Activated T-helper 1 cell treated with anti-CD3 and anti-CD28 coated beads, Interleukin-2, amount 50 U/mL, for 16 hours (primary cell): ENCODE measurements at places on chromosomes 1 and 21.
A peak's percentile ranks its signal among the peaks of the same experiment; 100 is the strongest.

GRCh38 chr1:19381261-19381660, 69.1 kb downstream of the SLC66A1 start:
- DNase-seq: no peak

DNA sequence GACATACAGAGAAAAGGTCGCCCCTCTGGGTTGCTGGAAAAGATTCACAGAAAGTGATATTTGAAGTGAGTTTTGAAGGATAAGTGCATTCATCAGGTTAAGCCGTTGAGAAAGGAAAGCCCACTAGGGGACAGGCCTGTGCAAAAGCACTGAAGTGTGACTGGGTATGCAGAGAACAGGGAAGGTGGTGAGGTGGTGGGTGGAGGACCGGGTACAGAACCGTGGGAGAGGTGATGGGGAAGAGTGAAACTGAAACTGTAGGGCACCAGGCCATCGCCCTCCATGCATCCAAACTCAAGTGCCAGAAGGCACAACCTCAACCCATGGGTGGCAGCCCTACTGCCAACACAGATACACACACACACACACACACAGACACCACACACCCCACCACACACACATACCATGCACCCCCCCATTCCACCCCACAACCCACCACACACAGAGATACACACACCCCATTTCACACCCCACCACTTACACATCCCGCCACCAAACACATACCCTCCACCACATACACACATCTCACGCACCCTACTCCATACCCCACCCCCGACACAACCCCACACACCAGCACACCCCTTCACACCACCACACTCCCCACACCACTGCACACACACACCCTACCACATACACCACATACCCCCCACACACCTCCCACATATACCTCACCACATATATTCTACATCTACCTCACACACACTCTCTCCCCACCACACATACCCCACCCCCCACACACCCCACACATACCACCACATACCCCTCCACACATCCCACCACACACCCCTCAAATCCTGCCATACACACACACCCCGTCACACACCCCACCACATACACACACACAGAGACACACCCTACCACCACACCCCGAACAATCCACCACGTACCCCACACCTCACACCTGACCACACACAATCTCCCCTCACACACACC, 59.0 kb downstream of the TSEN15 start:
- no peak for DNase-seq

DNA sequence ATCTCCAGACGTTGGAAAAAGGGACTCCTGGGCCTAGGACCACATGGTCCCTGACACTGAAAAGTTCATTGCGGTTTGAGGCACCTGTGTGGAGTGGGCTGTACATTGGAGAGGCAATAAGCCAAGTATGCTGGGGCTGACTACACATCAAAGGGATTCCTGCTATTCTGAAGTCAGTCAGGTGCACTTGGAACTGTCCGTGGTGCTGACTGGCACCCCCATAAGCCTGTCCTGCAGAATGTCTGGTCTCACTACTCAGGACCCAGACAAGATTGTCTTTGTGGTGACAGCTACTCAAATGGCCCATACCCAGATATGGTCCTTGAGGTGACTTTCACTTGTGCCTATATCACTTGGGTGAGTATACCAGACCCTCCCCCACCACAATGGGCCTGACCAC, 150.6 kb downstream of the RWDD3 start:
- no peak for DNase-seq

- DNase-seq: no peak
Measured at GRCh38 chr1:33347650-33347992, 26.7 kb upstream of the A3GALT2 start.

DNA sequence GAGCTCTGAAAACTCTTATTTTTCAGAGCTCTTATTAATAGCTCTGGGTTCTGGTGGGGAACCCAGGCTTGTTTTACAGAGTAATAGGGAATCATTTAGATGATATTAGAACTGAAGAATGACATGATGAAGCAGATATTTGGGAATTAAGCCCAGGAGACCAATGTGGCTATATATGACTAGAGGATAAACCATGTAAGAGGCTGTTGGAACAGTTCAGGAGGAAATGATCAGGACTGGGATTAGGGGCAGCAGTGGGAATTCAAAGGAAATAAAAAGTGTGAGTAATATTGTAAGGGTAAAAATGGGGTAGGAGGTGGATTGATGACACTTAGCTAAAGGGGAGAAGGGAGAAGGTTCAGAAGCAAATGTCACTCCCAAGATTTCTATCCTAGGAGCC, 58.6 kb downstream of the GIPC2 start:
- no peak for DNase-seq

- peak; percentile 43 for DNase-seq
Measured at GRCh38 chr1:225866061-225866837, 15.9 kb downstream of the TMEM63A start.

GRCh38 chr1:155242805-155243358, 12.4 kb downstream of the ENTREP3 start:
- DNase-seq: no peak

DNA sequence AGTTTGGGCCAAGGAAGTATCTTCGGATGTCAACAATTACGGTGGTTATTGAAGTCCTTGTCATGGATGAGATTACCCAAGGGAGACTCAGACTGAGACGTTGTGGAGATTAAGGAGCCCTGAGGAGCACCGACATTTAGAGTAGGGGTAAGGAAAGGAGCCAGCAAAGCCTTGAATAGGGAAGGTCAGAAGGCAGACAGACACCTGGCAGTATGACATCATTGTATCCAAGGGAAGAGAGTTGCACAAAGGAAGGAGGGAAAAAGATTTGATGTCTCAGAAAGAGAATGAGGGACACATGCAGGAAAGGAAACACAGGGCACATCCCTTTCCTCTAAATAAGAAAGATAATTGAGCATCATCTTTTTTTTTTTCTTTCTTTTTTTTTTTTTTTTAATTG, 11.7 kb downstream of the LAMC2 start:
- DNase-seq: no peak

GRCh38 chr1:200960236-200960947, 63.1 kb downstream of the KIF21B start:
- DNase-seq: no peak

DNA sequence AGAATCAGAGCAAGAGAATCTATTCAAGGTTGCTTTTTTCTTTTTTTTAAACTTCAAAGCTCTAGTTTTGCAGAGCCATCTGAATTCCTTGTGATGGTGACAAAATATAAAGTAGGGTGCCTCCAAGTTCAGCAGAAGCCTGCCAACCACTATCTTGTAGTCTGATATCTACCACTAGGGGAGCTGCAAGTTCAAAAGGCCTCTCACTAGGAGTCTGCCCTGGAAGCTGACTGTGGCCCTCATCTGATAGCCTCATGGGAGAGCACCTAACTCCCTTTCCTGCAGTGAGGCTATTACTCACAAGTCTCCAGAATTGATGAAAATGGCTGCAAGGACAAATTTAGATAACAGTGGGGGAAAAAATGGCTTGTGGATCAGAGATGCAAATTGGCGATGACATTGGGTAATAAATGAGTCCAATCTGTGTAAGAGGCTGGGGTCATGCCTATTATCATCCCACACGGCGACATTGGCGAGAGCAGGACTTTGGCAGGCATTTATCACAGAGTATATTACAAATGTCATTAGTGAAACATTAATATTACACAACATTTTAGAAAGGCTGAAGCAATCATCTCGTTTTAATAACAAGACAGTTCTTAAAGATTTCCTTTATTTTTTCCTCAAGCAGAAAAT, 10.7 kb upstream of the ZP4 start:
- DNase-seq: no peak

- DNase-seq: no peak
Measured at GRCh38 chr1:199751962-199752687, 275.4 kb upstream of the NR5A2 start.

- no peak for DNase-seq
Measured at GRCh38 chr1:230806552-230806951, 59.4 kb downstream of the CAPN9 start.

GRCh38 chr1:182707122-182707521, 22.7 kb upstream of the RGS8 start:
- DNase-seq: no peak

DNA sequence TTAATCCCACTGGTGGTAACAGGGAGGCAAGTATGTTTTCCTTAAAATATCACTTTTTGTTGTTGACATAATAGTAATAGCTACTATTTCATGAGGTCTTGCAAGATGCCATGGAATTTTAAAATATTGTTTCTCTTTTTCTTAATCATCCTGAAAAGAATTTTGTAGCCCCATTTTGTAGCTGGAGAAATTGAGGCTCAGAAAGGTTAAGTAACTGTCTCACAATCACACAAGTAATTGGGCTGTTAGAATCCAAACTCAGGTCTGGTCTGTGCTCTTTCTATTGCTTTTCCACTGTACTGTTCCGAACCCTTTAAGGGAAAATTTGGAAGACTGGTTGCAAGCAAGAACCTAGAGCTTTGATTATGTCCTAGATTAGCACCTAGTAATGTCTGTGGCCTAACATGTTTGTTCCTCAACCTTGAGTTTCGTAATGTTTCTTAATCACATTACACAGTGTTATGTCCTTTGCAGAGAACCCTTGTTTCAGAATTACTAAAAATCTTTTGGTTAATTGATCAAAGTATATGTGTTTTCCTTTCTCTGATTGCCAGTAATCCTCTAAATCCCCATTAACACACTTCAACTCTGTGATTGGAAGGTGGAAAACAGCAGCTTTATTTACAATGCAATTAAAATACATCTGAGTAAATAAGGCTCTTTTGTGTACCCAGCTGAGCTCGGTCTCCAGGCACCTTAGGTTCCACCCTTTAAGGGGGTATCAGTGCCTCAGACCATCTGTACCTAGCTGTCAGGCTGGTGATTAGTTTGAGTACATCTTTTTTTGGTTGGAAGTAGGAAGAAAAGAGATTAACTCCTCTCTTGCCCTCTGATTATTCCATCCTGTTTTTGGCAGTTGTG, 10.4 kb downstream of the LRRC42 start:
- no peak for DNase-seq

DNA sequence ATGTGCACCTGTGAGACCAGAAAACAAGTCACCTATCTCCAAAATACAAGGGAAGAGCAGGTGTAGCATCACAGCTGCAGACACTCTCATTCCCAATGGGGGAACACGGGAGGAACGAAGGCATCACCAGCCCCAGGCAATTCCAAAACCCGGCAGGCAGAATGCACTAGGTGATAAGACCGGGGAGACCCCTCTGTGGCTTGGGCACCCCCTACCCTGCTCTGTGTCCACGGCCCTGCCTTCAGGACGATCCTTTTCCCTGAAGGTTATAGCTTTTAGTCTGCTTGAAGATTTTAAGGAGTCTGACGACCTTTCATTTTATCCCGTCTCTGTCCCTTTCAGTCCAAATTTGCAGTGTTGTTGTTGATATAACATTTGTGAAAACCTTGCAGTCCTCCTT, 19.2 kb downstream of the TRPM2 start:
- no peak for DNase-seq

DNA sequence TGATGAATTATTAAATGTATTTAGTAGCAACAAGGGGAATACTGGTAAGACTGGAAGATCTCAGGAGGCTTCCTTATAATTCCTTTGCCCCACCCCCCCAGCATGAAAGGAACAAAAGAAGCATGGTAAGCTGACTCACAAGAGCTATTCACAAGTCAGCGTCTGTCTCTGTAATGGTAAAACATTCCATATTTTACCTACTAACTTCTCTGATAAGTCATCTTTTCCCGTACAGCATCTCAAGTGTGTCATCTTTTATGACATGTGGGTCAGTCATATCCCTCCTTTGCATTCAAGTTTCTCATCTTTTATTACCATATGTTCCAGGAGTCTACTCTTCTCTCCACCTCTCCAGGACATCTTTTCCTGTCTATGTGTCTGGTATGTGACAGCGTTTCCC, 241.3 kb downstream of the PLA2G4A start:
- no peak for DNase-seq

- DNase-seq: no peak
Measured at GRCh38 chr21:41367301-41367944, 5.6 kb downstream of the MX2 start.

DNA sequence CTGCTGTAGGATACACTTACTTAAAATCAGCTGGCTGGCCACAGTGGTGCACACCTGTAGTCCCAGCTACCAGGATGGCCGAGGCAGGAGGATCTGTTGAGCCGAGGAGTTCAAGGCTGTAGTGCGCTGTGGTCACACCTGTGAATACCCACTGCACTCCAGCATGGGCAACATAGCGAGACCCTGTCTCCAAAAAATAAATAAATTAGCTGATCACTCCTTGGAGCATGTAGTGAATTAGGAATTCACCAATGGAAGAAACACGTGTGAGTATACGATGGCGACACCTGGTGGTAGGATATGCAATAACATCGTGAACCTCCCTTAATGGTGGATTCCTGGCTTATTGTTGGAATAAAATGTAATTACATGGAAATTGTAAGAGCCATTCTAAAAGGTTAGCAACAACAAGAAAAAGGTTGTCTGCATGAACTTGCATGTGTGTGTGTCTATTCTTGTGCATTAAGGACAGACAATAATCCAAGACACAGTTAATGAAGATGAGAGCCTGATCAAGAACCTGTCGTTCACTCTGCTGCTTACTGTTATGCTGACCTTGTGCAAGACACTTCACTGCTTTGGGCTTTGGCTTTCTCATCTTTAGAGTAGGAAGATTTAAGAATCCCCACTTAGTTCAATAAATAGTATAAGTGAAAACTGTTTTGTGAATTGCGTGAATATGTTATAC, 38.6 kb upstream of the COX20 start:
- DNase-seq: peak; percentile 19

GRCh38 chr1:200990114-200990513, 33.4 kb downstream of the KIF21B start:
- DNase-seq: no peak

GRCh38 chr21:33916200-33916567, 580 bp upstream of the ATP5PO start:
- DNase-seq: no peak

GRCh38 chr1:39080269-39080826, 54.2 kb downstream of the NDUFS5 start:
- DNase-seq: no peak

- DNase-seq: no peak
Measured at GRCh38 chr1:198499588-198499987, 40.9 kb downstream of the ATP6V1G3 start.

DNA sequence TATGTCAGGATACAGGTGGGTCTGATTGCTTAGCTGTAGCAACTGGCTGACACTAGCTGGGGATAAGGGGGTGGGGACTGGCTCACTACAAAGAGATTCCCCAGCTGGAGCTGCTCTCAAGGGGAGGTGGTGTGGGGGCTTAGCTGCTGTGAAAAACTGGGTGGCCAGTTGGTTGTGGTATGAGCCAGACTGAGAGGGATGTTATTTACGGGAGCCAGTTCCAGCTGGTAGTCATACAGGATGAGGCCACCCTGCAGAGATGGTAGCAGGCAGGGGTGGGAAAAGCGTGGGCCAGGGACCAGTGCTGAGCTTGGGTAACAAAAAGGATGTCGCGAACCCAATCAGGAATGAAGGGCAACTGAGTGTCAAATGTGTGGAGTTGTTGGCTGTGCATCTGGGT, 204.0 kb upstream of the C21orf91 start:
- DNase-seq: no peak

DNA sequence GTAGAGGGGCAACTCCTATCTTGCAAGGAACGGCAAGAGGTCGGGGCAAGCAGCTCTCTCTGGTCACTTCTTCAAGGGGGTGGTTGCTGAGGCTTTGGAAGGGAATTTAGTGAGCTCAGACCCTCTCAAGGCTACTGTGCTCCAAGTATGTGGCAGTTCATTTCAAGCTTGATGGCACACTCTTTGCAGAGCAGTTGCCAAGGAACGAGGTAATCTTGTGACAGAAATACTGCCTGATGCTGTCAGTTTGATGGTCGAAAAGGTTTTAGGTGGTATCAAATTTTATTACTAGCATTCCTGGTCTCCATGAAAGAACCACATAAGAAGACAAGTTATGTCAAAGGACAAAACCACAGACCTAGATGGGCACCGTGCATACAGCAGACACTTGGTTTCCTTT, 13.1 kb downstream of the CFAP298 start:
- no peak for DNase-seq

GRCh38 chr21:29641635-29642550, 297.9 kb downstream of the GRIK1 start:
- no peak for DNase-seq
